ENCODE measurements at places on chromosomes 2 and 18.

- DNase-seq, result no peak
Observed at GRCh38 chr18:37391698-37392548, 173.7 kb downstream of the CELF4 start.

DNA sequence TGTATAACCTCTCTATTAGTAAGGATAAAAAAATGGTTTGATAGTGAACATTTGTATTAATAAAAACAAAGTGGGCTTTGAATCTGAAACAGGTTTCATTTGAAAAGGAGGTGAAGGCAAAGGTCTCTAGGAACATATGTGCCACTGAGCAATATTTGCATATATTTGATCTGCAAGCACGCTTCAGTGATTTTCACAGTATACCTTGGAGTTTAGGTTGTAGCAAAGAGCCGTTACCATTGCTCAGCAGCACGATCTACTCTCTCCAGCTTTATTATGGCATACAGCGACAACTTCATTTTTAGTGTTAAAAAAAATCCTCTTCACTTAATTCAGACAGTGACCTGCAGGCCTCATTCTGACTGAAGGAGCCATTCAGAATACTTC lies 75.8 kb upstream of the ZEB2 start:
- no peak for DNase-seq

GRCh38 chr18:41842886-41843285 lies 112.1 kb upstream of the PIK3C3 start:
- no peak for DNase-seq

GRCh38 chr2:64128943-64129391 lies 15.3 kb downstream of the PELI1 start:
- no peak for DNase-seq

DNA sequence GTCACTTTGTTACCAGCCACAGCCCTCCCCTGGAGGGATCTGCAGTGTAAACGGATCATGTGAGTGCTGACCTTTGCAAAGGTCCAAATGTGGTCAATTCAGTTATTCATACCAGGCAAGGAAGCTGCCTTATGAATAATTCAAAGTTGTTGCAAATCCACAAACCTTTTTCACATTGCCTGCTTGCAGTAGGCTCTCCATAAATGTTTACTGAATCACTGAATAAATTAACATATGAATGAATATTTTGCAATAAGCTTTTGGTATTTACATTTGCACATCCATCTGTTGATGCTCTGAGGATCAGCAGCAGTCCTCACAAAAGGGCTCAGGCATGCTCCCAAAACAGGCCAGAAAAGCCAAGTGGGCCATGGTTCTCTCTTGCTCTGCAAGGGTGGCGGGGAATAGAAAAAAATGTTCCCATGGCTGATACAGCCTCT lies 156.8 kb downstream of the VAPA start:
- DNase-seq, result no peak

- DNase-seq, result peak; percentile 52
Observed at GRCh38 chr2:38603402-38604290, 918 bp upstream of the HNRNPLL start.

GRCh38 chr2:8488001-8488738 lies 193.7 kb upstream of the ID2 start:
- DNase-seq, result no peak

- DNase-seq, result no peak
Observed at GRCh38 chr18:13241083-13241892, 22.7 kb downstream of the LDLRAD4 start.

GRCh38 chr18:55034742-55035141 lies 75.5 kb upstream of the CCDC68 start:
- no peak for DNase-seq

GRCh38 chr2:62181843-62182242 lies 14.1 kb upstream of the B3GNT2 start:
- no peak for DNase-seq

DNA sequence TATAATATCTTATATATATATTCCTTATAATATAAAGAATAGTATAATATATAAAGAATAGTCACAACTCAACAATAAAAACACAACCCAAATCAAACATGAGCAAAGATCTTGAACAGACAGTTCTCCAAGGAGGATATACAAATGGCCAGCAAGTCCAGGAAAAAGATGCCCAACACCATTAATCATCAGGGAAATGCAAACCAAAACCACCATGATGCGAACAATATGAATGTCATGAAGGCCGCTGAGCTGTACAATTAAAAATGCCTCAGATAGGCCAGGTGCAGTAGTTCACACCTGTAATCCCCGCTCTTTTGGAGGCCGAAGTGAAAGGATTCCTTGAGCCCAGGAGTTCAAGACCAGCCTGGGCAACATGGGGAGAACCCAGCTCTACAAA lies 58.9 kb downstream of the SLC35F5 start:
- DNase-seq, result no peak

GRCh38 chr2:28387082-28387960 lies 5.3 kb upstream of the FOSL2 start:
- no peak for DNase-seq

GRCh38 chr18:7516266-7517117 lies 50.6 kb upstream of the PTPRM start:
- no peak for DNase-seq

- DNase-seq, result no peak
Observed at GRCh38 chr2:205723179-205723578, 40.9 kb downstream of the NRP2 start.

- no peak for DNase-seq
Observed at GRCh38 chr2:64951306-64951953, 37.8 kb upstream of the SLC1A4 start.

DNA sequence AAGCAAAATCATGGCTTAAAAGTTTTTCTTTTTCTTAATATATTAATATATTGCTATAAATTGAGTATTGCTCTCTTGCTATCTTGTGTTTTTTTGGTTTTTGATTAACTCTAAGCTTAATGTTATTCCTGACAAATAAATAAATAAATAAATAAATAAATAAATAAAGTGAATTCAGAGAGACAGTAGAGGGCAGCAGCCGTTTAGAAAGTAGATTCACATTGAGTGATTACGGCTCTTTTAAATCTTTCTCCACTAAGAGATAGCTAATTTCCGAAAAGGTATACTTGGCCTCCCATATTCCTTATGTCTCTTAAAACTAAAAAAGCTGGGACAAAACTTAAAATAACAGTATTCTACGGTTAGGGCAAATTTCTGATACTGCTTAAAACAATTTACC lies 34.3 kb downstream of the MSH2 start:
- DNase-seq, result no peak

DNA sequence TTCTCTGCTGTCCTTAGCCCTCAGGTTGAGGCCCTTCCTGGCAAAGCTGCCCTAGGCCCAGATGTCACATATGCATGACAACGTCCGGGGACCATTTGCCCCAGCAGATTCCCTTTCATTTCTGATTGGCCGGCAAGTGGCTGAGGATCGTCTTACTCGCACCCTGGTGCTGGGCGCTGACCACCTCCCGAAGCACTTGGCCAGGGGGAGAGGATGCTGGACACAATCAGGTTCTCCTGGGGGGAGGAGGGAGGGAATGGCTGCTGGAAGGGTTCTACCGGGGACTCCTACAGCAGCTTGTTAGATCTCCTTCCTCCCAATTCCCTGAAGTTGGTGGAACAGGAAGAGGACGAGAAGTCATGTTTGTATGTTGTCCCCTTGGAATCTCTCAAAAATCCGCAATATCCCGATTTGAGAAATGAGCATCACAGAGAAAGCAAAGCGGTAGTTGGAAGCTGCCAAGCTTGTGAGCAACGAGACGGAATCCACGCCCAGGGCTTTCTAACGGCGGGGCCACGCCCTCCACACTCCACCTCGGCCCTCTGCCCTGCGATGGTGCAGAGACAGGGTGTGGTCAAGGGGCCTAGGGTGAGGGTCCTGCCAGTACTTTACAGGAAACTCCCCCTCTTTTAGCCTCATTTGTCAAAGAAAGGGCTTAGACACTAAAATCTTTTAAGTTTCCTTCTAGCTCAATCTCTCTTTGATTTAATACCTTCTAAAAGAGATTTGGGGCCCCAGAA lies 61.8 kb upstream of the YWHAQ start:
- DNase-seq, result no peak

GRCh38 chr2:119574864-119575263 lies 30.6 kb downstream of the CFAP221 start:
- no peak for DNase-seq

DNA sequence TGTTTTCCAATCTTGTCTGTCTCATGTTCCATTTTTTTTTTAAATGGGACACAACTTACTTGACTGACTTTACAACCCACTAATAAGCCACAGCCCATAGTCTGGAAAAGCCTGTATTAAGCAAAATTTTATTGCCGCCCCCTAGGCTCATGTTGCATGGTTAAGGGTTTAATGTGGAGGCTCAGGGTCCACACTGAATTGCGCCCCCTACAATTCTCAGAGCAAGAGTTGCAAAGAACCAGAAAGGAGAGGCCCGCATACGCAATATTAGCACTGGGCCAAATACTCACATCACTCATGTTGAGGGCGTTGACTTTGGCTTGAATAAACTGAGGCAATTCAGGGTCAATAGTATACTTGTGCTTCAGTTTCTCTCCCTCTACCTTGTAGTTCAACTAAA lies 65.5 kb downstream of the NEB start:
- no peak for DNase-seq

GRCh38 chr18:49564518-49564834 lies 2.6 kb downstream of the LIPG start:
- no peak for DNase-seq

GRCh38 chr2:56148825-56149224 lies 35.0 kb upstream of the CCDC85A start:
- no peak for DNase-seq

DNA sequence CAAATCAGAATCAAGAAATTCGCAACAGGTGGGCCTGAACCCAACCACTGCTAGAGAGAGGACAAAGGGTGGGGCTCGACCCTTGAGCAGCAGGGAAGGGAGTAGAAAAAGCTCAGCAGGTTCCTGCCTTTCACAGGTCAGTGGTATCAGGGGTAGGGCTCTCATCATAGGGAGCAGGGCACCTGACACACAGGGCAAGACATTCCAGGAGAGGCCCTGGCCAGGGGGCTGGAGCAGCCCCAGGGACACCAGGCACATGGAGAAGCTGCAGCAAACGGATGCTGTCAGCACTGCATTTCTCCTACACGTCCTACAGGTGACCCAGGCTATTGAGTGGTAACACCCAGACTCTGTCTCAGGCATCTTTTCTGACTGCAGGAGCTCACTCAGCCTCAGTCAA lies 17.2 kb upstream of the MLPH start:
- DNase-seq, result no peak

DNA sequence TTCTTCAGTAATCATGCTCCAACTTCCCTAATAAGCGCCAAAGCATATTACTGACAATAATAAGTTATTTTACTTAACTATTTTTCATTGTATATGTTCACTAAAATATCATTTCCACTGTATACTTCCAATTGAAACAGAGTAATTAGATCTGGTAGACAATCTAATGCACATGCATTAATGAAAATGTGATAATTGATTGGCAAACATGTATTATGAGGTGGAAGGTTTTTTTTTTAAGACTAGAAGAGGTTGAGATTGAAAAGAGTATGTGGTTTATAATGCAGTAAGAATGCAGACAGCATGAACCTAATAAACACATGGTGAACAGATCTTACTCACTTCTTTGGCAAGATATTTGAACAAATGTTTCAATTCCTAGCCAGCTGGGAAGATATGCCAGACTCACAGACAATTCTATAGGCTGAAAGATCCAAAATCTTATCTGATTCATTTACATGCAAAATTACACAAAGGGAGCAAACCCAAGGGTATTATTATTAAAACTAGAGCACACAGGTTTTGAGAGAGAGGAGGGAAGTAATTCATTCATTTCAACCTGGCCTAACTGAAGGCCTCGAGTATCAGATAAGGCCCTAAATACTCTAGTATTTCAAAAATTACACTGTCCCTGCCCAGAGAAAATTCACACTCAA lies 2.8 kb downstream of the NCKAP1 start:
- no peak for DNase-seq

DNA sequence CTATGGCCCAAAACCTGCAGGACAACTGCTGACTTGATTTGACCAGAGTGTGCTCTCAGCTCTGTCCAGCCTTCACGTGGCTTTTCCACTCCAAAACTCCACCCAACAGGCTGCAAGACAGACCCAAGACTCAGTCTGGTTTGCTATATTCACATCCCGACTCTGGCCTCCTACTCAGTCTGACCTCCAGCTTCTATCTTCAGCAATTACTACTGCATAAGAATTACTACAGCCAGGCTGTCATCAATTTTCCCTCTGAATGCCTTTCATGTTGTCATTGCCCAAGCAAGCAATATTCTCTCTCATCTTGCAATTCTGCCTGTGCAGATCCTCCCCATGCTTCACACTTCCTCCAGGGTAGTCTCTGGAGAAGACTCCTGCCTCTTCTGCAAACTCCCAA lies 53.6 kb upstream of the GYPC start:
- no peak for DNase-seq

DNA sequence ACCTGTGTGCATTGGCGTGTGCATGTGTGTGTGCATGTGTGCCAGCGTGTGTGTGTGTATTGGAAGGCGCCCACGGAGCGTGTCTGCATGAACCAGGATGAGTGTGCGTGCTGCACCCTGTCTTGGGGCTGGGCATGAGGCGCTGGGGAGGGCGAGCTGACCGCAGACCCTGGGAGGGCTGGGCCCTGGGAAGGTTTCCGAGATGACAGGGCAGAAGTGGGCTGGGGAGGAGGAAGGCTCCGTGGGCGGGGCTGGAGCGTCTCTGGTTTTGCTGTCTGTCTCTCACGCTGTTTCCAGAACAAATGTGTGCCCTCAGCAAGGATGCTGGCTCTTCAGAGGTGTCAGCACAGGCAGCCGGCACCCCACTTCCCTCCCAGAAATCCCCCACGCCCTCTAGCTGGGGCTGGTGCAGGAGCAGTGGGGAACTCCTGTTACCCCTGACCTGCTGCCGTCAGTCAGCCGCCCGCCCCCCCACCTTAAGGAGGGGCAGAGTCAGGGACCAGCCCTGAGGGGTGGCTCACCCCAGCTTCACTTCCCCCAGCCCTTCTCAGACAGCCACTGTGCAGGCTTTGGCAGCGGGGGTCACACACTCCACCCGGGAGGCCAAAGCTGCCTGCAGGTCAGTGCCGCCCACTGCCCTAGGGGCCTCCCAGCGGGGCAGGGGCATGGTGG lies at the start of gene GPR35:
Gene GPR35, plus strand, starts transcription at position 531 of the 672 bp plus-strand sequence. CDS start 4,473 bp downstream, outside the sequence.
- no peak for DNase-seq

- no peak for DNase-seq
Observed at GRCh38 chr2:186205254-186205911, 280.7 kb upstream of the ZC3H15 start.

DNA sequence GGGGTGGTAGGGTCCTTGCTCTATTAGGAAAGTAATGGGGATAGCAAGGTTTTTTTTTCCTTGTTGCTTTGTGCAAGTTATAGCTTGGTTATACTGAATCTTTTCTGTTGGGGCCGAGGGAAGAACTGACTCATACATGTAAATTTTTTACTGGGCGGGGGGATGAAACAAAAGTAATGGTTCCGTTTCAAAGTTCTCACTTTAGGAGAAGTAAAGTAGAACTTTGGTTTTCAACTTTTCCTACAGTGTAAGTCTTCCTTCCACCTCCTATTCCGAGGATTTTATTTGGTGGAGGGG lies 1.1 kb downstream of the AFTPH start:
- no peak for DNase-seq

All from NCI-H524 treated with DMSO at 0.1 percent for 48 hours (cell line).